A549 treated with dexamethasone at 1 μM for 4 hours (cell line): ENCODE measurements at places on chromosomes 6 and 20. TPM values are rescaled to one million over a fixed set of nuclear protein-coding genes. Genes with fewer than 3 reads are reported as not detected.

MROH8 gene
- 0.70 to 1.6 TPM (median 1.4 TPM) in 5 replicates for total RNA-seq

ENTPD6 gene
- total RNA-seq = 156 to 197 TPM (median 186 TPM) in 5 replicates

KPNA5 gene
- total RNA-seq = 1.3 to 1.9 TPM (median 1.6 TPM) in 5 replicates

SLC32A1 gene
- 0.04 TPM in 1 of 5 replicates, not detected in the others for total RNA-seq

PI16 gene
- not detected in 5 replicates for total RNA-seq

SLC22A7 gene
- not detected in 5 replicates for total RNA-seq

SPTLC3 gene
- total RNA-seq = 0.01 to 0.12 TPM (median 0.06 TPM) in 4 of 5 replicates, not detected in the other

THBS2 gene
- total RNA-seq = 0.07 to 0.12 TPM (median 0.09 TPM) in 5 replicates

ZC2HC1B gene
- total RNA-seq = not detected in 5 replicates

STMND1 gene
- not detected in 5 replicates for total RNA-seq

SIRPB1 gene
- 0.47 to 0.95 TPM (median 0.74 TPM) in 5 replicates for total RNA-seq

REM1 gene
- 0.47 to 1.1 TPM (median 0.99 TPM) in 5 replicates for total RNA-seq

NKX2-4 gene
- total RNA-seq = 0.03 TPM in 1 of 5 replicates, not detected in the others

ARMH2 gene
- total RNA-seq = not detected in 5 replicates

PLAGL1 gene
- total RNA-seq = 5.1 to 8.6 TPM (median 7.4 TPM) in 5 replicates

MUCL3 gene
- total RNA-seq = 0.06 to 0.15 TPM (median 0.10 TPM) in 5 replicates

SERPINB6 gene
- 133 to 137 TPM (median 135 TPM) in 5 replicates for total RNA-seq

CDH22 gene
- 0.04 to 0.05 TPM (median 0.04 TPM) in 3 of 5 replicates, not detected in the others for total RNA-seq

TP53TG5 gene
- total RNA-seq = not detected in 5 replicates

SIRPD gene
- total RNA-seq = not detected in 5 replicates

CRNKL1 gene
- 21.9 to 25.8 TPM (median 22.9 TPM) in 5 replicates for total RNA-seq

NKAIN2 gene
- not detected in 5 replicates for total RNA-seq

NCOA7 gene
- total RNA-seq = 12.2 to 19.2 TPM (median 15.1 TPM) in 5 replicates

DYNLT2 gene
- 0.43 to 0.62 TPM (median 0.56 TPM) in 5 replicates for total RNA-seq

SRSF12 gene
- total RNA-seq = 1.8 to 2.9 TPM (median 2.2 TPM) in 5 replicates

FRK gene
- total RNA-seq = 1.1 to 2.0 TPM (median 1.6 TPM) in 5 replicates

DEFB124 gene
- total RNA-seq = 0.21 to 0.72 TPM (median 0.35 TPM) in 4 of 5 replicates, not detected in the other

SGK2 gene
- total RNA-seq = 6.3 to 8.3 TPM (median 7.1 TPM) in 5 replicates

HAO1 gene
- not detected in 5 replicates for total RNA-seq

C20orf141 gene
- 0.33 to 0.43 TPM (median 0.39 TPM) in 3 of 5 replicates, not detected in the others for total RNA-seq

SLC17A3 gene
- total RNA-seq = 0.86 to 1.3 TPM (median 1.1 TPM) in 5 replicates

TUBB1 gene
- total RNA-seq = 0.02 TPM in 2 of 5 replicates, not detected in the others

FAM184A gene
- 0.11 TPM in 1 of 5 replicates, not detected in the others for total RNA-seq

BTN1A1 gene
- not detected in 5 replicates for total RNA-seq

CTAGE9 gene
- not detected in 5 replicates for total RNA-seq

COQ3 gene
- 9.3 to 13.3 TPM (median 10.7 TPM) in 5 replicates for total RNA-seq

NANP gene
- total RNA-seq = 7.4 to 9.4 TPM (median 8.6 TPM) in 5 replicates

TMEM200A gene
- 0.03 to 0.06 TPM (median 0.06 TPM) in 5 replicates for total RNA-seq

ULBP2 gene
- total RNA-seq = 3.5 to 4.2 TPM (median 3.8 TPM) in 5 replicates

FNDC11 gene
- 0.14 to 0.38 TPM (median 0.24 TPM) in 5 replicates for total RNA-seq

MARCKS gene
- 9.4 to 16.2 TPM (median 15.4 TPM) in 5 replicates for total RNA-seq

STK4 gene
- 12.3 to 17.9 TPM (median 16.2 TPM) in 5 replicates for total RNA-seq

TFAP2C gene
- 11.1 to 14.9 TPM (median 12.9 TPM) in 5 replicates for total RNA-seq

PDYN gene
- 0.02 to 0.05 TPM (median 0.04 TPM) in 3 of 5 replicates, not detected in the others for total RNA-seq

SAMD3 gene
- total RNA-seq = not detected in 5 replicates

FAM83C gene
- total RNA-seq = 0.07 to 0.13 TPM (median 0.11 TPM) in 5 replicates

MOG gene
- total RNA-seq = not detected in 5 replicates

DLK2 gene
- 4.5 to 7.3 TPM (median 7.0 TPM) in 5 replicates for total RNA-seq

SLC22A2 gene
- total RNA-seq = 0.04 to 0.15 TPM (median 0.06 TPM) in 3 of 5 replicates, not detected in the others

SMOC2 gene
- total RNA-seq = 0.07 TPM in 1 of 5 replicates, not detected in the others

RAET1L gene
- total RNA-seq = 0.15 to 0.51 TPM (median 0.41 TPM) in 5 replicates
